ENCODE measurements at places on chromosomes 12 and 14. TPM values are rescaled to one million over a fixed set of nuclear protein-coding genes. Genes with fewer than 3 reads are reported as not detected.
A peak's percentile ranks its signal among the peaks of the same experiment; 100 is the strongest.

DNA sequence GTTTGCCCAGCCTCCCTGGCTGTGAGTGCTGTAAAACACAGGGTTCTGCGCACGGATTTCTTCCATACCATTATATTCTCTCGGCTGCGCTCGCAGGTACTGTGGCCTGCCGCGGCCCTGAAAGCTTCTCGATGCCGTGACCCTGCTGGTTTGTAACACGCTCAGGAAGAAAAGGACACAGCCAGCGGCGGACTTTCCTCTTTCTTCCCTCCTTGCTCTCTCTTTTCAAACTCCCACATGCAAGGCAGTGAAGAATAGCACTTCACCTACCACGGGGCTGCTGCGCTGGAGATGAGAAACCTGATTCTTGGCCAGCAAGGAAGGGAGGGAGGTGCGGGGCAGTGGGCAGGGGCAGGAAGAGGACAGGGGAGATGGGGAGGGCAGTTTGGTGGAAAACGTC, 130.2 kb downstream of the RBM19 start:
- no peak overlapping the region for H3K27ac ChIP-seq
- peaks cover 27% of the 10 kb centered on the region for H3K36me3 ChIP-seq
- H3K4me3 ChIP-seq = no peak overlapping the region
- H3K4me1 ChIP-seq = no peaks in the 10 kb centered on the region
- no peak for DNase-seq
- H3K27me3 ChIP-seq = no peaks in the 10 kb centered on the region

Gene LBHD2
- total RNA-seq = not detected

Gene GPR68
- 0.60 TPM for total RNA-seq

- no peak for DNase-seq
- no peaks in the 10 kb centered on the region for H3K27me3 ChIP-seq
- H3K27ac ChIP-seq = peak overlapping the region; percentile 73
- H3K4me3 ChIP-seq = peak overlapping the region; percentile 85
Measured at GRCh38 chr12:19129122-19129485, 429 bp upstream of the PLEKHA5 start.

DNA sequence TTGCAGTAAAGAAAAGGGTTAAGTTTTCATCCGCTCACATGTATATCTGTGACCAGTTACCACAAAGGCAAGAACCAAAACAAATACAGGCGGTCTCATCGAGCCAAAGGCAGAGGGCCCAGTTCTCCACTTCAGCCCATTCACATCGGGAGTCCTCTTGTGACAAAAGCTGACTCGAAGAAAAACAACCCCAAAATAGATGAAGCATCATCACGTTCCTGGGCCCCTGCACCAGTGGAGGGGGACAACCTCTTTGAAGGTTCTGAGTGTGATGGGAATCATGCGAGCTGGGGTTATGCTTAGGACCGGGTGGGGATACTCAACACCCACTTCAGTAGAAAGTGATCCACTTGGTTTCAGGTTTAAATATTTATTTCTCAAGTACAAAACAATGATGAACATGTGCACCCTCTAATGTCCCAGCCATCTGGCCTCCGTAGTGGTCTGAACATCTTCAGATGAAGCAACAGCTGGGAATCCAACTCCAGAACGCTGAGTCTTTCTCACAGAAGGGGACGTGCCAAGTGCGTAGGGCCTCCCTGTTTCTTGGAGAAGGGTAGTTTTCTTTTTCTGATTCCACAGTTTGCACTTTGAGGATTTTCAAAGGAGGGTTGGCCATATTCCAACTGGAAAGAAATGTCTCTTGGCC, 8.4 kb downstream of the GSC start:
- H3K36me3 ChIP-seq = no peaks in the 10 kb centered on the region
- H3K27ac ChIP-seq = no peak overlapping the region
- DNase-seq = peak; percentile 25
- H3K4me1 ChIP-seq = no peaks in the 10 kb centered on the region
- peaks cover 47% of the 10 kb centered on the region for H3K27me3 ChIP-seq

All from tibial nerve (tissue), 4 donors.